ENCODE measurements at places on chromosomes 11 and 22. TPM values are rescaled to one million over a fixed set of nuclear protein-coding genes. Genes with fewer than 3 reads are reported as not detected.
A peak's percentile ranks its signal among the peaks of the same experiment; 100 is the strongest.

DNA sequence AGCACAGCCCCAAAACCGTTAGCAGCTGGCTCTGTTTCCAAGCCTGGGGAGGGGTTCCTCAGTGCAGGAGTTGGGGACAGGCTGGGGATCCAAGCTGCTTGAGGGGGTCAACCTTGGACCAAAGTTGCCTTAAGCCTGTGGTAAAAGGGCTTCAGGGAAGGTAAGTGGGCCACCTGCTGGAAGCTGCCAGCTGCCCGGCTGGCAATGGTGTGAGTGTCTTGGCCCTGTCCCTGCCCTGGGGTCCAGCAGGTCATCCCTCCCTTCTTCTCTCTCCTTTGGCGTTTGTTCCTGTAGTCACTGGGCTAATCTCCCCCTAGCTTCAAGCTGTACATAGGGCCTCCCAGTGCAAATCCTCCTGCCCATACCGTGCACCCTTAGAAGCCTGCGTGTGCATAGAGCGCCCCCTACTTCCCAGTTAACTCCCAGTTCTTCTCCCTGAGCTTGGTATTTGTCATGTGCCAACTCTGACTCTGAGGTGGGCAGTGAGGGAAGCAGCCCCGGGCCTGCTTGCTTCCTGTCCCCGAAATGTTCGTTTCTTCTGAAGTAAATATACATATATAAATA, 4.4 kb downstream of the TMEM258 start:
- DNase-seq = peak; percentile 61

GRCh38 chr22:27895600-27895999, 23.5 kb downstream of the PITPNB start:
- DNase-seq = no peak

- no peak for DNase-seq
Measured at GRCh38 chr22:41799486-41800347, 762 bp upstream of the CCDC134 start.

DNA sequence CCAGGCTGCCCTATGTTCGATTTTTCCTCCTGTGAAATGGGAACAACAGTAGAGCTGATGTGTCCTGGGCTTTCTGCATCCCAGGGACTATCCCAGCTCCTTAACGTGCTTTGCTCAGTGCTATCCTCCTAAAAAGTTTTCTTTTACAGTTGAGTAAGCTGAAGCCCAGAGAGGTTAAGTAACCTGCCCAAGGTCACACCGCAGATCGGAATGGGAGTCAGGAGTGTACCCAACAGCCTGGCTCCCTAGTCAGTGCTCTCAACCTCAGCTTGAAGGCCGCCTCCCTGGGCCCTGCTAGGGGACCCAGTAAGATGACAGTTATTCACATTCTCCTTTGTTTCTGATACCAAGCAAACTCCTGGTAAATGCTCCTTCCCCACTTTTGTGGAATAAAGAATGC, 45.9 kb downstream of the PARVB start:
- DNase-seq = no peak

DNA sequence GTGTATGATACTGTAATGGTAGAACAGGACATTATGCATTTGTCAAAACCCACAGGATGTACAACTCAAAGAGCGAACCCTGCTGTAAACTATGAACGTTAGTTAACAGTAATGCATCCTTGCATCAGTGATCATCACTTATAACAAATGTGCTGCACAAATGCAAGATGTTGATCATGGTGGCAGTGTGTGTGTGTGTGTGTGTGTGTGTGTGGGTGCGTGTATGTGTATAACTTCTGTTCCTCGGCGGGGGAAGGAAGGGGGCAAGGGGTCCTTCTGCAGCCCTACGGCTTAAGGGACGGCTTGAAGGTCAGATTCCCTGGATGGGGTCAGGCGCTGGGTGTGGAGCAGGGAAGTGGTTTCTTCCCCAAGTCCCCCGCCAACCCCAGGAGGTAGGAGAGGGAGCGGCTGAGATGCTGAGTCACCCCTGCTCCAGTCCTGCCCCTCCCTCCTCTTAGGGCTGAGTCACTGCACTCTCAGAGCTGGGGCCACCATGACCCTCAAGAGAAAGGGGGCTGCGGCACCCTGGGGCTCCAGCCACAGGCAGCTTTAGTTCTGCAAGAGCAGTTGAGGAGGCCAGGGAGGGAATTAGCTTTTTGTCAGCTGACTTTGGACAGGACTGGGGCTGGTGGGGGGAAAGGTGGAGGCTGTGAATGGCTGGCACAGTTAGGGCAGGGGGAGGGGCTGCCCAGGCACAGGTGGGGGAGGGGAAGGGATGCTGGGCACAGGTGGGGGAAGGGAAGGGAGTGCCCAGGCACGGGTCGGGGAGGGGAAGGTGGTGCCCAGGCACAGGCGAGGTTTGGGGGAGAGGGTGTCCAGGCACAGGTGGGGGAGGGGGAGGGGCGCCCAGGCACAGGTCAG, 8.8 kb upstream of the CTSD start:
- DNase-seq = peak; percentile 91

DNA sequence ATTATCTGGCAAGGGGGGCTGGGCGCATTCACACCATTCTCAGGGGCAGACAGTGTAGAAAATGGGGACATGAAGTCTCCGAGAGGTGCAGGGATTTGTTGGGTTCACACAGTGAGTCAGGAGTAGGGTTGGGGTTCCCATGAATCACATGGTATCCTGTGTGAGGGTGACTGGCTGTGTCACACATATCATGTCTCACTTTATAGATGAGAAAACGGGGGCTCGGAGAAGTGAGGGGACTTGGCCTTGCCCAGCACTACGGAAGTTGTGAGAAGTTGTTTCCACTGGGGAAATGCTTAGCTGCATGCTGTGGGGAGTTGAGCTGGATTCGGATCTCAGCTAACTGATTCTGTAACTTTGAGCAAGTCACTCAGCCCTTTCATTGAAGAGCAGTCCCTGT, 4.2 kb downstream of the GAL3ST3 start:
- no peak for DNase-seq

- DNase-seq = peak; percentile 59
Measured at GRCh38 chr22:23285734-23286133, 105.4 kb downstream of the BCR start.

DNA sequence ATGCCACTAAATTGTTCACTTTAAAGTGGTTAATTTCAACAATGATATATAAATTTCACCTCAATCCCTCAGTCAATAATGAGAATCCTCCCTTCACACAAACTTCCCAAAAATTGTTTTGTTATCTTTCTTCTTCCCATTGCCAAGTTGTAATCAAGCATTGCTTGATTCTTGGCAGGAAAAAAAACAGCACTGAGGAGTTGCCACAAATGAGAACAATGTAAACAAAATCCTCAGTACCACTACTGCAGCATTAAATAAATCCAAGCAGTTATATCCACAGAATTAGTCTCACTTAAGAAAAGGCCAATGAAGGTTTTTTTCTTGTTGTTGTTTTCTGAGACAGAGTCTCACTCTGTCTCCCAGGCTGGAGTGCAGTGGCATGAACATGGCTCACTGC, 38.2 kb downstream of the FAM168A start:
- DNase-seq = peak; percentile 16

GRCh38 chr11:68843052-68843561, 1.4 kb upstream of the CPT1A start:
- DNase-seq = peak; percentile 29

DNA sequence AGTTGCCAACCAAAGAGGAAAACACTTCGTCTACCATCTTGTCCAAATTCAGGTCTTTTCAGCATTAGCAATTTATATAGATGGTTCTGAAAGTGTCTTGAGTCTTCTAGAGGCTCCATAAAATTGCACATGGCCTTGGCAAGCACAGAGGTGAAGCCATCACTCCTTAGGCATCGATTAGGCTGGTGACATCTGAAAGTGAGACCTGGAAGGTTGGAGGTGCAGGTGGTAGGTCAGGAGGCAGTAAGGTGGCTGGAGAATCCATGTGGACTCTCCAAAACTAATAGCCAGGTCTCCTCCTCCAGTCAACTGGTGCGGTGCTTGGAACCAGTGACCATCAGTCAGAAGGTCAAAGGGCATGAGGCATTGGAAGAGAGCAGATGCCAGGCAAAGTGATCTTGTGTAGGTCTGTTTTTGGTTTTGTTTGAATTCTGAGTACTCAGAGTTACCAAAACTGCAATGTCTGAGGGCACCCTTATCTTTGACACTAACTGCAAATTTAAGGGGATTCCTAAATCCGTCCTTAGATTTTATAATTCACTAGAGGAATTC, 6.6 kb upstream of the APOL2 start:
- no peak for DNase-seq

- no peak for DNase-seq
Measured at GRCh38 chr11:66856496-66857233, at the start of gene LRFN4. TSS of gene LRFN4 (plus strand) at chr11:66857064. CDS start at chr11:66857745, 681 bp downstream.

GRCh38 chr22:39135092-39135896, 17.2 kb downstream of the CBX7 start:
- no peak for DNase-seq

- peak; percentile 25 for DNase-seq
Measured at GRCh38 chr22:36853407-36854099, 7.3 kb upstream of the NCF4 start.

DNA sequence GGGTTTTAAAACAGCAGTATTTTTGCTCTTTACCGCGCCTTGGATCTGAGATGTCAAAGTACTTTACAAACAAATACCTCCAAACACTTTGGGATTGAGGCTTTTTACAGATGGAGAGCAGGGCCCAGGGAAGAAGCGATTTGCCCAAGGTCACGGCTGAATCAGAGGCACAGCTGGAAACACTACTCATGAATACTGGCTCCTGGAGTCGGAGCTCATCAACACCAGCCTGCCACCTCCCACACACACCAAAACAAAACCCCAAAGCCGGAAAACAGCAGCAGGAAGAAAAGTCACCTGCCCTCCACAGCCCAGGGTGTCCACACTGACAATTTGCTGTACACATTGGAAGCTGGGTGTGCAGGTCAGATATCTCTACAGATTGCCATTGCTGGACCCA, 339.4 kb downstream of the CADM1 start:
- no peak for DNase-seq

GRCh38 chr11:78048561-78048960, 15.1 kb upstream of the THRSP start:
- no peak for DNase-seq

DNA sequence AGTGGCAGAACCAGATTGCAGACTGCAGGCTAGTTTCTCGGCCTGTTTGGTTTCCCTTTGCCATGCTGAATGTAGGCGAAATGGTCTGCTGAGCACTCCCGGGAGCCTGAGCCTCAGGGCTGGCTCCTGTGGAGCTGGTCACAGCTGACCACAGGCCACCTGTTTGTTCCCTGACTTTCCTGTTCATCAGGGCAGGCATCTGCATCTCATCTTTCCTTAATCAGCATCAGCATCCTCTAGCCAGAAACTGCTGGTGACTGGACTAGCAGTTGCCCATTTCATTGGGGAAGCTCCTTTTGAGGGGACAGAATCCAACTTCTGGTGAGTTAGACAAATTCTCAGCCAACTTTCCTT, 20.2 kb upstream of the C11orf96 start:
- DNase-seq = peak; percentile 31

GRCh38 chr11:11415901-11416300, 62.9 kb upstream of the CSNK2A3 start:
- DNase-seq = no peak

KRTAP5-1 gene
- not detected for total RNA-seq

OR5A1 gene
- total RNA-seq = not detected

LRRC32 gene
- total RNA-seq = 5.2 TPM

CDPF1 gene
- 11.5 TPM for total RNA-seq

FGF19 gene
- total RNA-seq = not detected
